ENCODE measurements at places on chromosomes 16 and 17.

DNA sequence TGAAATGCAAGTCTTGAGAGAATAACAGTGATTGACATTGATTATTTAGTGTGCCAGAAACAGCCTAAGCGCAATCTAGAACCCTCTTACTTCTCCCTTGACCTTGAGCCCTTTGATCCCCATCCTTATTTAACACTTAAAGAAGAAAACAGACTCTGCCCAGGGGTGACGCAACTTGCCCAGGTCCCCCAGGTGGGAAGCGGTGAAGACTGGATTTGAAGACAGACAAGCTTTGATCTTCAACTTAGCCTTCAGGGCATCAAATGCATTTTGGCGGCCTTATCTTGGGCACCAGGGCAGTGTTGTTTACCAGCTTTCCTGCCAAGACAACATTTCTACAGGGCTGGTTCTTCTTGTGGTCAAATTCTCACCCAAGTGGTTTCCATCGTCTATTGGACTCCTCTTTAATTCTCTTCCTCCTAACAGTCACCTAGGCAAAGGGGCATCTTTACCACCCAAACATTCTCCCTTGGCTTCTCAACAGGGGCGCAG lies 8.9 kb upstream of the CIITA start:
- DNase-seq, result no peak

GRCh38 chr17:45332989-45333701 lies 16.3 kb upstream of the MAP3K14 start:
- no peak for DNase-seq

- DNase-seq, result no peak
Observed at GRCh38 chr17:76793775-76794174, 55.9 kb downstream of the MFSD11 start.

DNA sequence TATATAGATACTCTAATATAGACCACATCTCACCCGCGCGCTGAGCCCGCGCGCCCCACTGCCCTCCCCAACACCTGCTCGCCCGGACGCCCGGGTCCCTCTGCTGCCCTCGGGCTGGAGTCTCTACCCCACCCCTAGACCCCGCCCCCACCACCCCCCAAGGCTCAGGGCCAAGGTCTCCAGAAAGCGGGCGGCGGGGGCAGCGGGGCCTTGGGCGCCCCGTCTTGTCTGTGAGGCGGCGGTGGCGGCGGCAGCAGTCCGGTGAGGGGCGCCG lies 2.6 kb downstream of the HES7 start:
- no peak for DNase-seq

- no peak for DNase-seq
Observed at GRCh38 chr17:44121997-44122815, 1.2 kb downstream of the HDAC5 start.

DNA sequence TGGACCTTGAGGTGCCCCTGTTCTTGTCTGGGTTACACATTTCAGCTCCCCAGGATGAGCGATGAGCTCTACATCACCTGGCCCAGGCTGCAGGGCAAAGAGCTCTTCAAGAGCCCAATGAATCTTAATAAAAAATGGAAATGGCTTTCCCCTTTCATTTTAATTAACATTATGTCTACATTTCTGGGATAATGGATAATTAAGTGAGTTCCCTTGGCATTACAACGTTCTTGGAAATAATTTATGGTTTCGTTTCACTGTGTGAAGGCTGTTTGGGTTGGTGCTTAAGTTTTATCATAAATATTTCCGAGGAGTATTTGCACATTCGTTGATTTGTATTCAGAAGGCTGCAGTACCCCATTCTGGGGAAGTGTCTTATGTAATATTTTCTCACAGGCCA lies 678.3 kb upstream of the EEF2KMT start:
- no peak for DNase-seq

DNA sequence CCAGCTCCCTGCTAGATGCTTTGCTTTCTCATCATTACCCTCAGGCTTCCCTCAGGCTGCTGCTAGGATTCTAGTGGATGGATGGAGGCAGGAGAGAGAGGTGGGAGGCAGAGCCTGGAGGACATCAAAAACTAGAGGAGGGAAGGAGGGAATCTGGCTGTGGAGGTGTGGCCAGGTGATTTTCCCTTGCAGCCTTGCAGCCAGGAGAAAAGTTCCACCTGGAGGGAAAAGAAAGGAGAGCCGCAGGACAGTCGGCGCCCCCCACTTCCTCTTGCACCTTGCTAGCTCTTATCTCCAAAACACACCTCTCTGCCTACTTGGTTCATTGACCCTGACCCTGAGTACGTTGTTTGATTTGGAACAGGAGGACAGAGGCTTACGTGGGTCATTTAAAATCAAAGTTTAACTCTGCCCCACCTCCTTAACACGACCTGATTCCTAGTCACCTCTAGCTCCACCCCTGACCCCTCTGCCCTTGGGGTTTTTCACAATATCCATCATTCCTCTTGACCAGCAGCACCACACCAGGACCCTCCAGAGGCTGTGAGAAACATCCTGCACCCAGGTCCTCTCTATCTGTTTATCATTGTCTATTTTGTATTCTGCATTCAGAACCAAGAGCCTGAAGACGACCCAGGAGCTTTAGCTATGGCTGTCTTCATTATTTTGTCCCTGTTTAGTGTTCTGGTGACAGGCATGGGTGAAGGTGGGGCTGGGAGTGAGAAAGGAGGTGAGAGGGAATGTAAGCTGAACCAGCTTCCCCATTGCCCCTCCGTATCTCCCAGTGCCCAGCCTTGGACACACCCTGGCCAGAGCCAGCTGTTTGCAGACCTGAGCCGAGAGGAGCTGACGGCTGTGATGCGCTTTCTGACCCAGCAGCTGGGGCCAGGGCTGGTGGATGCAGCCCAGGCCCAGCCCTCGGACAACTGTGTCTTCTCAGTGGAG lies 15.9 kb downstream of the AOC3 start:
- DNase-seq, result no peak

GRCh38 chr16:67923414-67924116 lies 8.1 kb downstream of the CTRL start:
- no peak for DNase-seq

- DNase-seq, result peak; percentile 36
Observed at GRCh38 chr17:19724501-19725420, 8.4 kb upstream of the SLC47A2 start.

- no peak for DNase-seq
Observed at GRCh38 chr17:63474174-63474573, 2.7 kb upstream of the ACE start.

GRCh38 chr17:72342061-72342460 lies 221.2 kb downstream of the SOX9 start:
- DNase-seq, result no peak

DNA sequence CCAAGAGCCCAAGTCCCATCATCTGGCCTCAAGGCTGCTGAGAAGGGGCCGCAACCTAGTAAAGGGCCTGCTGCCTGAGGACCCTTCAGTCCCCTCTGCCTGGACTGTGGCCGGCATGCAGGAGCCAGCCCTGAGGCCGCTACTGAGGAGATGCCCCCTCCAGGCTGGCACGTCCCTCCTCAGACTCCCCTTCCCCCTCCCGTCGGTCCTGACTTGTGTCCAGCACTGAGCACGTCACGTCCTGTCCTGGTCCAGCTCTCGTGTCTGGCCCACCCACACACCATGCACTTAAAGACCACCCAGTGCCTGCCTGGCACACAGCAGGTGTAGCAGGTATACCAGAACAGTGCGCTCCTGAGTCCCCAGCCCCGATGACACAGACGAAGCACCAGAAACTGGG lies 9.6 kb downstream of the MTHFSD start:
- DNase-seq, result no peak

DNA sequence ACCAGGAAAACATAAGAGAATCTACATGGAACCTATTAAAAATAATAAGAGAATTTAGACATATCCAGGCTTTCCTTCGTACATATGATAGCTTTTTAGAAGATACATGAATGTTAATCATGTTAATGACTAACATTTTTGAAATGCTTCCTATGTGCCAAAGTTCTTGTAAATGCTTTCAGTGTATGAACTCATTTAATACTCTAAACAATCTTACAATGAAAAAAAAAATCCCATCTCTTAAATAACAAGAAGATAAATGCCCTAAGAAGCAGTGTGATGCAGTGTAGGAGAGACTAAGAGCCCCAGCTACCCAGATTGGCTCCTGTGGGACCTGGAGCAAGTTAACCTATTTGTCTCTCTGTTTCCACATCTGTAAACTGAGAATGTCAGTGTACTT lies 220.4 kb upstream of the MYOCD start:
- no peak for DNase-seq

DNA sequence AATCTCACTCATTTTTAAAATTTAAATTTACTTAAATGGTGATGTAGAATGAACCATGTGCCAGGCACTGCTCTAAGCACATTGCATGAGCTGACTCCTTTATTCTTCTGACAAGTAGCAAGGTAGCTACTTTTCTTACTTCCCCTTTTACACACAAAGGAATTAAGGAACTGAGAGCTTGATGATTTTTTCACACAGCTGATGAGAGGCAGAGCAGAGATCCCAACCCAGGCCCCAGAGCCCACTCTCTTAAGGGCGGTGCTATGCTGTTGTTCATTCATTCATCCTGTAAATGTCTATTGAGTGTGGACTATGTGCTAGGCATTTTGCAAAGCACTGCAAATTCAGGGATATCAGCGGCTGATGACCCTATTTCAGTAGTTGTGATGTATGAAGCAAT lies 17.9 kb downstream of the SEC14L5 start:
- DNase-seq, result no peak

GRCh38 chr17:43740541-43740940 lies 18.1 kb downstream of the SOST start:
- no peak for DNase-seq

DNA sequence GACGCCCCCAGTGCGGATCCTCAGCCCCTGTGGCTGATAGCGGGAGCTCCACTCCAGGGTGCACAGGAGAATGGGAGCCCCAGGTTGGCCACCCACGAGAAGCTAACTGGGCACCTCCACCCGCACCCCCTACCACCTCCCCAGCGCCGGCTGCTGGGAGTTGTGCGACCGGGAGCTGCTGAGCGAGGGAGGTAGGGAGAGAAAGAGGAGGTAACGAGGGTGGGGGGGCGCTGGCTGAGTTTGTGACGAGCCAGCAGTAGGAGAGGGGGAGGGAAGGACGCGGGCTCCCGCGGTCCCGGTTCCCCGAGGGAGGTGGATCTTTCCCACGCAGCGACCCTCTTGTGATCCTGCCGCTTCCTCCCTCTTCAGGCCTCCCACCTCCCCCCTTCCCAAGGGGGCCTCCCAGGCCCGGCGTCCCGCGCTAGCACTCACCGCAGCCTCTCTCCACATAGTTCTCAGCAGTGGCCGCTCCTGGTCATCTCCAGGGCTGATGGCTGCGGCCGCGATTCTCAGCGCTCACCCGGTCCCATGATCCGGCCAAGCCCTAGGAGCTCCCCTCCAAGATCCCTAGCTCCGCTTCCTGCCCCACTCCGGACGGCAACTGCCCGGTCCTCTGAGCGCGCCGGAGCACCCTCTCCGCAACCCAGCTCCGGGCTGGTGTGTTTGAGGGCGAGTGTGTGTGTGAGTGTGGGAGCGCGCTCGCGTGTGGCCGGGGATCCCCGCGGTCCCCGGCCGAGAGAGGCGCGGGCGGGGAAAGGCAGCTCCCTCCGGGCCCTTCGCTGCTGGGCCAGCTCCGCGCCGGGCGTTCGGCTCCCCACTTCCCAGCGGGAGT lies at the start of gene GRIN2A:
GRIN2A (minus strand) TSS at position 207 of the 832 bp plus-strand sequence. CDS start 2,017 bp downstream, outside the sequence.
- no peak for DNase-seq

GRCh38 chr17:6755281-6755680 lies 565 bp upstream of the XAF1 start:
- DNase-seq, result no peak

DNA sequence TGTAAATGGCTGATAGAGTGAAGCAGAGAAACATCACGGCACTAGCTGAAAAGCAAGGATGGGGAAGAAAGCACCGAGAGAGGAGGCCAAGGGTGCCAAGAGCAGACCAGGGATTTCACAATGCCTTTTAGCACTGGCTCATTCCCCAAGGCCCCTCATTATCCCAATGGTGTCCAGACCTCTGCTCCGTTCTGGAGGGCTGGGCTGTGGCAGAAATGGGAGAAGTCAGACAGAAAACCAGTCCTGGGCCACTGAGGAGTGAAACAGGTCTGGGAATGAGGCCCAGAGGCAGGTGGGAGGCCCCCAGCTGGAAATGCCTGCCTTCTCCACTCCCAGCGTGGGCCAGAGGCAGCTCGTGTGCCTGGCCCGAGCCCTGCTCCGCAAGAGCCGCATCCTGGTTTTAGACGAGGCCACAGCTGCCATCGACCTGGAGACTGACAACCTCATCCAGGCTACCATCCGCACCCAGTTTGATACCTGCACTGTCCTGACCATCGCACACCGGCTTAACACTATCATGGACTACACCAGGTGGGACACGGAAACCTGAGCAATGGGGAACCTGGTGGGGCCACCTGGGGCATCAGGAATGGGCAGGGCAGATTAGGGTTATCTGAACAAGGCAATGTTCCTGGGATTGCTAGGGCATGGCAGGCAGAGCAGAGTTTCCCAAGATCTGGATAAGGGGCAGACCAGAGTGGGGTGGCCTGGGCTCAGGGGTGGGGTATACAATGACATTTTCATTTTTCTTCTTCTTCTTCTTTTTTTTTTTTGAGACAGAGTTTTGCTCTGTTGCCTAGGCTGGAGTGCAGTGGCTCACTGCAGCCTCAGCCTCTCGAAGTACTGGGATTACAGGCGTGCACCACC lies 20.3 kb downstream of the ANKRD40 start:
- DNase-seq, result no peak

DNA sequence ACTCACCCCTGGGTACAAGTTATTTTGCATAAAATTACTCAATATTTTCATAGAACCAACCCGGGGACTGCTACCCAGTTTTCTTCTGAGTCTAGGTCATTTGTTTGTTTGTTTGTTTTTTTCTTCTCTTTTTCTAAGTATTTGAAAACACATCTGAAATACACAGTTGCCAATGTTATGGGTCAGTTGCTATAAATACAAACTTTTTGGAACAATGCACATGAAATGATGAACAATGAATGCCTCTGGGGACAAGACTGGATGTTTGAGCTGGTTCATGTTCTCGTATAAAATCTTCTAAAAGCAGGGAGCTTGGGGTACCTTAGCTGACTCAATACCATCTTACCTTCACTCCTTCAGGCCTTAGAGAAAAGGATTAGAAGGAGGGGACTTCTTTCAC lies 30.5 kb downstream of the TMEM238L start:
- DNase-seq, result no peak

DNA sequence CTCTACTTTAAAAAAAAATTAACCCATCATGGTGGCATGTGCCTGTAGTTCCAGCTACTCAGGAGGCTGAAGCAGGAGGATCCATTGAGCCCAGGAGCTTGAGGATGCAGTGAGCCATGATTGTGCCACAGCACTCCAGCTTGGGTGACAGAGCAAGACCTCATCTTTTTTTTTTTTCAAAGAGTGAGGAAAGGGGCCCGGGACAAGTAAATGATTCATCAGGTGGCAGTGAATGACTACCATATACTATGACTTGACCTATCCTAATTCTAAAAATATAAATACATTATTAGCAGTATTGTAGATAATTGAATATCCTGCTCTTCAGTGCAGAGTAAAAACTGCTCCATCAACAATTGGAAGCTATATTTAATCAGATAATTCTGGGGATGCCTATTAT lies 55.3 kb downstream of the CLUH start:
- no peak for DNase-seq

- DNase-seq, result no peak
Observed at GRCh38 chr17:41625602-41626001, 1.2 kb upstream of the KRT17 start.
